Right ventricle myocardium inferior (tissue), 1 donor: ENCODE measurements at places on chromosomes 12 and 14. TPM values are rescaled to one million over a fixed set of nuclear protein-coding genes. Genes with fewer than 3 reads are reported as not detected.

The PLXNC1 gene
- total RNA-seq, result 3.0 TPM

The RESF1 gene
- total RNA-seq, result 21.7 TPM

DNA sequence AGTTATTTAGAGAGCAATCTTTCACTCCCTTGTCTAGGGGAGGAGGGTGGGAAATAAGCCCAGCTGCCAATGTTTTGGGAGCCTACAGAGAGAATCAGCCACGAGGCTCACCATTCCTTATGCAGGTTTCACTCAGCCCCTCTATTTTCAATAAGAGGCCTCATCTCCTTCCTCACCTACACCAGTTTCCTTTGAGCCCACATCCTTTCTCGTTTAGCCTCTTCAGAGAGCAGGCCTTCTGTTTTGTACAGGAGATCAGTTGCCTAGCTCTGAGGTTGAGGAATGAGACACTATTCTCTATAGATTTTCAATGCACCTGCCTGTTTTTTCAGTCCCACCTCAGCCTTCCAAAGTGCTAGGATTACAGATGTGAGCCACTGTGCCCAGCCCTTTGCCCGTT, 17.9 kb downstream of the SNAPC1 start:
- DNase-seq, result no peak

GRCh38 chr14:24115422-24116127, 826 bp upstream of the NRL start:
- DNase-seq, result no peak

GRCh38 chr14:21267431-21267845, 1.8 kb downstream of the HNRNPC start:
- no peak for DNase-seq

DNA sequence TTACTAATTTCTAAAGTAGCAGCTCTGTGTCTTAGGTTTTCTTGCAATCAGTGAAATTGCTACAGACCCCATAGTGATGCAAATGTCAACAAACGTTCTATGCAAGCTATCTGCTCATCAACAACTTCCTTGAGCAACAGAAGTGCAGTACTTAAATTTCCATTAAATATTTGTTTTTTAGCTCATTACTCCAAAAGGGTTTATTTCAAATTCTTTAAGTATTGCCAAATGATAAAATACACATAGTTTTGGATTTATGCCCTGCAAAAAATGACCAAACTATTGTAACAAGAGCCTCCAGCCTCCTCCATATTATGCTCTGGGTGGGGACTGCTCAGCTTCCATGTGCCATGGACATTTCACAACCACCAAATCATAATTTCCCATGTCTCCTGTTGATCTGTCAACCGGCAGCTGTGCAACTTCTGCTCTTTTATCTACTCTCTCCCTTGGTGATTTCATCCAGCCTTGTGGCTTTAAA, 4.4 kb downstream of the BDKRB1 start:
- no peak for DNase-seq

DNA sequence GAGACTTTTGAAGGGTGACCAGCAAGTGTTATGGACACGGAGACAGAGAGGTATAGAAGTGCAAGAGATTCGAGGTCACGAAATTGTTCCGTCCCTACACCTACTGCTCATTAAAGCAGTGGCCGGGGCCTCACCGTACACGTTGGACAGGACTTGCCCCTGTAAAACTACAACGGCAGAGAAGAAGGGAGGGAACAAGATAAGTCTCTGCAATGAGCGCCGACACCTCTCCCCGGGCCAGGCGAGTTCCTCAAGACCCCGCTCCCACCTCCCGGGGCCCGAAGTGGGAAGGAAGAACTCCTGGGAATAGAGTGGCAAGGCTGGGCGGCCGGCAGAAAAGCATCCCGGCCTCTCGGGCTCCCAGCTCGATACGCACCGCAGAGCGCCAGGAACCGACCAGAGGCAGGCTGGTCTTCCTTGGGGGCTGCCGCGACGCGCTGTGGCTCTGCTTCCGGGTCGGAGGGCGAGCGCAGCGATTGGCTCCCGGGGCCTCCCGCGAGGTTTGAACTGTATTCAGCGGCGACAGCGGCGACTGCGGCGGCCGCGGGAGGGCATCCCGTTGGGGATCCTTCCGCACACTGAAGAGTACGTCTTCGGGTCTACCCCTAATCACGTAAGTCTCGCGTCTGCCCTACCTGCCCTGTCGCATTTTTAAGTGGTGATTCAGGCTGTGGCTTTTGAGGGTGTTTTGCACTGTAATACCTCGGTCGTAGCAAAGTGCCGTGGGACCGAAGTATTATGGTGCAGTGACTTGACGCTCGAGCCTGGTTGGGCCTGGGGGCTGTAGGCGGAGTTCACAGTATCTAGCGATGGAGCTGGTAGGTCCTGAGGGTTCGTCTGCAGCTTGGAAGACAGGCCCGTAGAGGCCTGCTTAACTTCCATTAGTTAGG, at the start of the genes NUP37 and PARPBP:
NUP37 (minus strand) TSS at position 441 of the 890 bp plus-strand sequence. CDS start 1,596 bp downstream, outside the sequence.
PARPBP (plus strand) TSS at position 510 of the 890 bp plus-strand sequence. CDS start 3,706 bp downstream, outside the sequence.
- DNase-seq, result peak; percentile 95
